Foreskin fibroblast (primary cell): ENCODE measurements at places on chromosomes 16 and 17.

DNA sequence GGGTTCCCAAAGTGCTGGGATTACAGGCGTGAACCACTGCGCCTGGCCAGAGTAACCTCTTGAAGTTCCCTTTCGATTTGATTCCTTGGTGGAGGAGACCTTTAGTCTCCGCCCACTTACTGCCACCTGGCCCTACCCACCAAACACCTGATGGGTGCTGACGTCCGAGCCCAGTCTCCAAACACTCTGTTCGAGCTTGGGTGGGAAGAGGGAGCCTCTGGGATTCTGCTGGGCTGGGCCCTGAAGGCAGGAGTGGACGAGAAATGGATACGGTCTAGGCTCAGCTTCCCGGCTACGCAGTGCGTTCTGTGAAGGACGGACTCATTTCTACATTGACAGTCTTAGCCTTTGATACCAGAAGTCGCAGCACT is 870 bp upstream of the ITGA3 start:
- DNase-seq = peak; percentile 51

- DNase-seq = no peak
Observed at GRCh38 chr17:73318836-73319235, 7.0 kb upstream of the CDC42EP4 start.

GRCh38 chr16:66026211-66026610 is 340.3 kb upstream of the CDH5 start:
- no peak for DNase-seq

- no peak for DNase-seq
Observed at GRCh38 chr16:89297156-89297874, 79.8 kb downstream of the ZNF778 start.

- no peak for DNase-seq
Observed at GRCh38 chr16:89022051-89022836, 45.2 kb upstream of the CBFA2T3 start.

DNA sequence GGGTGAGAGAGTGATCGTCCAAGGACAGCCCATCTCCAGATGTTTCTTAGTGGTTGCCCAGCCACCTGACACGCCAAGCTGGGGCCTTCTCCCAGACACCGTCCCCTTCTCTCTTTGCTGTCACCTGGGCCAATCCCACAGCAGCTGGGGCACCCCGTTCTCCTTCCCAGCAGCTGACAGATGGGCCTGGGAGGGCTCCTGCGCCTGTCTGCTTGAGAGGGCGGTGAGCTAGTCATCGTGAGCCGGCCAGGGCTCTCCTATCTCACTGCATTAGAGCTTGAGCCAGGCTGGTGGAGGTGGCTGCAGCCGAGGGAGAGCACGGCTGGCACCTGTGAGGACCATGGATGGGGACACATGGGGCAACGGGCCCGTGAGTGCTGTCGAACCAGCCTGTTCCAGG is 41.2 kb downstream of the RAB11FIP3 start:
- no peak for DNase-seq
